Peyer's patch (tissue), 4 donors: ENCODE measurements at places on chromosomes 2 and 18.

DNA sequence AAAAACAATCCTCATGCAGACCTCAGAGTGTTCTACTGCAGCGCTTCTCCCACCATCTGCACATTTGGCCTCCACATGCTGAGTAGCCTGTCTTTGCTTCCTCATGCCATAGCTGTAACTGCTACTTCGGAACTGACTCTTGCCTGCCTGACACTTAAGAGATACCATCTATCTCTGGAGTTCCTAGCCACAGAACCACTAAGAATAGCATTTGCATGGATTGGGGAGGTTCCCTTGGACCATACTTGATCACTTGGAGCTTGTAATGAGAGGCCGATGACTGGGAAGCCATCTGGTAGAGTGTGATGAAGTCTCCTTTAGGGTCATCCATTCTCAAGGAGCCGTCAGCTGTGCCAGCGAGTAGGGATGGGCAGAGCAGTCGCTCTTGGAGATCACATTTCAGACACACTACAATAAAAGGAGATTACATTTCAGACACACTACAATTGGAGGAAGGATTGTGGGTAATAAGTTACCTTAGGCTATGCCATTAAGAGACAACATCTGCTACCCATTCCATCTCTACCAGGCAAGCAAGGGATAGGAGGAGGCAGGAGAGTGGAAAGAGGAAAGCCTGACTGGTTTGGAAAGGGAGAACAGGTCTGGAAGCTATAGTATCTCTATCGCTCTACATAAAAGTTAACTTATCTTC is 21.8 kb downstream of the DOK1 start:
- no peak for DNase-seq

DNA sequence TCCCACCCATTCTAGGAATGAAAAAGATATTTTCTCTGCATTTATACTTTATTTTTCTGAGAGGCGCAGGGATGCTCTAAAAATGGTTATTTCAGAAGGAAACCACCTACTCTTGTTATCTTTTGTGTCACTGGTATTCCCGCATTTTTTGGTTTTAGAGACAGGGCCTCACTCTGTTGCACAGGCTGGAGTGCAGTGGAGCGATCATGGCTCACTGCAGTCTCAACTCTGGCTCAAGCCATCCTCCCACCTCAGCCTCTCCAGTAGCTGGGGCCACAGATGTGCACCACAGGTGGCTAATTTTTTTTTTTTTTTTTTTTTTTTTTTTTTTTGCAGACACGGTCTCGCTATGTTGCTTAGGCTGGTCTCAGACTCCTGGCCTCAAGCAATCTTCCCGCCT is 135.9 kb downstream of the NCK2 start:
- DNase-seq, result no peak

DNA sequence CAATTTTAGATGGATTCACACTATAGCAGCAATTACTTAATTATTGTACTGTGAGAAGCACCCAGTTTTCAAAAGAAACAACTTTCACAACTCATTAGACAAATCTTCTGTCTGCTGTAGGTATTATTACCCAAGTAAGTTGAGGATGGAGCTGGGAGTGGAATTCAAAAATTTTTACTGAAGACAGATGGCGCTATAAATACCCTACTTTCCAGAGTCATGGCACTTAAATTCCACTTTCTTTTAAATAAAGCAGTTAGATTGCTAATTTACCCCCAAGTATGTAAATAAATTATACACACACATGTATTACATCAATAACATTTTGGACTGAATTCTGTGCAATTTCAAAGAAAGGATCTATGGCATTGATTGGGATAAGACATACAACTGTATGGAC is 166.8 kb downstream of the FTCDNL1 start:
- no peak for DNase-seq

GRCh38 chr2:59874971-59875755 is 678.3 kb downstream of the BCL11A start:
- DNase-seq, result no peak

- DNase-seq, result peak; percentile 78
Measured at GRCh38 chr2:36650031-36650829, 46.3 kb upstream of the VIT start.

- DNase-seq, result no peak
Measured at GRCh38 chr2:26561918-26562810, 79.0 kb downstream of the CIB4 start.

DNA sequence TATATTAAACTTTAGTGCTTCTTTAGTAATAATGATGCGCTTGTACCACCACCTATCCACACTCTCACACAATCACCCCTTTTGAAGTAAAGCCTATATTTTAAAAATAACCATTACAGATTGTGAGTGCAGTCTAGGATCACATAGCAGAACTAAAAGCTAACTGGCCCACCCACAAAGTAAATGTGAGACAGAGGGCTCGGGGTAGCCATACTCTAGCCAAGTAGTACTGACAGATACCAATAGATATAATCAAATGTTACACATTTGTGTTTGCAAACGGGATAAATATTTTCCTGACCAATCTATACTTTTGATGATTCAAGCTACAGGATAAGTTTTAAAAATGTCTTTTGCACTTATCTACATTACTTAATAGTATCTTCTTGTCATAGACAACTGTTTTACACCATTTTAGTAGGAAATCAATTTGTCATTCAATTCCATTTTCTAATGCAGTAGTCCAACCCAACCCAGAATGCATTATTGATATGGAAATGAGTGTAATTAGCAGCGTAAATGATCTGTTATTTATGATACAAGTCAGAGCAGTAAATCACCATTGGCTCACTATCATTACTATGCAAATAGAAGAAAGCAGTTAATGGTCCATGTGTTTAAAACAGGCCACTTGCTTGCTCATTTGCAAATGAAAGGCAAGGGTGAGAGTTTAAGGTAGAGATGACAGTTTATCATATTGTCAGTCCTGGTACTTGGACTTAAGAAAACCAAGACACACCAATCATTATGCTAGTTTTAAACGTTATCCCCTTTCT is 111.8 kb downstream of the ERBB4 start:
- DNase-seq, result no peak

- no peak for DNase-seq
Measured at GRCh38 chr2:70923378-70924015, 12.2 kb upstream of the ATP6V1B1 start.

DNA sequence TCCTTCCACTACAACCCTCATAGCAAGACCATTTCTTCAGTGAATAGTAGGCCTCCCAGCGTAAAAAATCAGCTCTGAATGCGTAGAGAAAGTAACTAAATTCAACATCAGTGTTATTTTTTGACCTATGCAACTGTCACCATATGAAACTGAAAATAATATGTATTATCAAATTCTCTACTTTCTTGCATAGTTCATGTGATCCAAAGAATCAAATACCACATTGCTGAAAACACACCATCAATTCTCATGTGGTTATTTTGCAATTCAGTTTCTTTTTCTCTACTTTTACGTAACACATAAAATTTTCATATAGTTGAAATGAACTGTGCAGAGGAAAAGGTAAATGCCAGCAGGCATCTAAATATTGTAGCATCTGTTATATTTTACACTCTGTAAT is 208.5 kb upstream of the SPOPL start:
- DNase-seq, result no peak

GRCh38 chr2:98985905-98986666 is 50.1 kb upstream of the CRACDL start:
- DNase-seq, result no peak
